ENCODE measurements at places on chromosomes 7 and 10. TPM values are rescaled to one million over a fixed set of nuclear protein-coding genes. Genes with fewer than 3 reads are reported as not detected.

The LAMB1 gene
- total RNA-seq: 91.6 TPM

- no peak for DNase-seq
Observed at GRCh38 chr10:357201-357950, 222.1 kb downstream of the ZMYND11 start.

DNA sequence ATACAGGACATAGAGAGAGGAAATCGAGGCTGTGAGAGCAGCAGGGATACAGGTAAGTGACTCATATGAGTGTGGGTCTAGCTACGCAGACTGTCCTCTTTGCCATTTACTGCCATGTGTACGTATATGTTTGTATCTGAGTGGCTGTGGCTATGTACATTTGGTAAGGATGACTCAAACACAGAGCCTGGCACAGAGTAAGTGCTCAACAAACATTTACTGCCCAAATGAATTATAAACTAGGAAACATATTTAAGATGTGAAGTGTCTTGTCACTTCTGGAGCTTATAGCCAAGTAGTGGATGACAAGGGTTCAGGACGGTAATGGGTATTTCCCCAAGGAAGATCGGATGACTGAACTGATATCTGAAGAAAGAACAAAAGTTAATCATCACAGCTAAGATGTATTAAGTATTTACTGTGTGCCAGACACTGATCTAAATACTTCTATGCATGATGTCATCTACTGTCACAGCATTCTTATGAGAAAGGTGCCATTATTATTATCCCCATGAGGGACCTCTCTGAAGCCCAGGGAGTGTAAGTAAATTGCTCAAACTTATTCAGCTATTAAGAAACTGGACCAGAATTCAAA is 6.0 kb downstream of the MRPL43 start:
- no peak for DNase-seq

The ANKMY2 gene
- 17.8 TPM for total RNA-seq

The MUC3A gene
- total RNA-seq: 137 TPM

The SPDYE1 gene
- total RNA-seq: not detected

- DNase-seq: no peak
Observed at GRCh38 chr10:6542999-6543430, 37.1 kb downstream of the PRKCQ start.
